CD4-positive, alpha-beta T cell treated with Interleukin-6 at 100 ng/mL for 8 hours (primary cell): ENCODE measurements at places on chromosomes 1 and 21.

DNA sequence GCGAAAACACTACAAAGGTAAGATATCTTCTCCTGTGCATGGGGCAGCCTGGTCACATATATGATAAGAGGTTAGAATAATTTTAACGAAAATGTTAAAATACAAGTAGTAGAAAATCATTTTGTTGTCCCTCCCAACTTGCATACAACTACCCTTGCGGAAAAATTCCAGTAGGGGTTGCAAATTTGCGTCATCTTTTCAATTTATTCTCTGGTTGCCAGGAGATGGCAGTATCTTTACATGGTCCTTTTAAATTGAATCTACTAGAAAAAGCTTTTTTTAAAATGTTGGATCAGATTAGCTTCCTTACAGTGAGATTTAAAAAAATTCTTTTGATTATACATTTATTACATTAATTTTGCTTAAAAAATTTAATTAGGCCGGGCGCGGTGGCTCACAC lies 10.9 kb downstream of the S100PBP start:
- no peak for DNase-seq

DNA sequence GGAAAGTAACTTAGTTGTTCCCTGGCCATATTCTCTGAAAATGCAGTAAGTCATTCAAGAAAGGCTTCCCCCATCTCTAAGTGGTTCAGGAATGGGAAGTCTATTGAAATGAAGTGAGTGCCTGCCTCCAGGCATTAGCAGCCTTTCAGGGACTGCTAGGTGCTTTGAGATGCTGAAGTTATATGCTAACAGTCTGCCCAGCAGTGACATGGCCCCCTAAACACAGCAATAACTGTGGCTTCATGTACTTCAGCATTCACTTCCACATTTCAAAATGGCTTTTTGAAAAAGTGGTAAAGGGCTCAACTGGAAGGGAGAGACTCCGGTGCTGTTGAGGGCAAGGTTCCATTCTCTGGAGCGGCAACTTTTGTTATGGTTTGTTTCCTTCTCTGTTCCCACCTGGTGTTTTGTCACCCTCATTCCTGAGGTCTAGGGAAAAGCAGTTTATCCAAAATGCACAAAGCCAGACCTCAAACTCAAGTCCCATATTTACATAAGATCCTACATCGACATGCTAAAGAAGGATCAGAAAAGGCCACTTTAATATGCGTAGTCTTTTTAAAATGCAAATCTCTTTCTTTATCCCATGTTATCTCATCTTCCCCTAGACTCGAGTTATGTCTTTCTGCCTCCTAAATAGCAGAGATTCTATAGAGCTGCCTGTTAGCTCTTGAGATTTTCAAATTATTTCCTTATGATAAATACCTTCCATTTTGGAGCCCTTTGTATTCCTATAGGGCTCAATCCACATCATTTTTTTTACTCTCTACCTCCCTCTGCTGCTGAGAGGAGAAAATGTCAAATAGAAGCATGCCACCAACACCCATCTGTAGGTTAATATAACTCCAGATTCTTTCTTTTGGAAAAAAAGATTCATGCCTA lies 34.2 kb upstream of the LRRC8C start:
- DNase-seq, result peak; percentile 31

DNA sequence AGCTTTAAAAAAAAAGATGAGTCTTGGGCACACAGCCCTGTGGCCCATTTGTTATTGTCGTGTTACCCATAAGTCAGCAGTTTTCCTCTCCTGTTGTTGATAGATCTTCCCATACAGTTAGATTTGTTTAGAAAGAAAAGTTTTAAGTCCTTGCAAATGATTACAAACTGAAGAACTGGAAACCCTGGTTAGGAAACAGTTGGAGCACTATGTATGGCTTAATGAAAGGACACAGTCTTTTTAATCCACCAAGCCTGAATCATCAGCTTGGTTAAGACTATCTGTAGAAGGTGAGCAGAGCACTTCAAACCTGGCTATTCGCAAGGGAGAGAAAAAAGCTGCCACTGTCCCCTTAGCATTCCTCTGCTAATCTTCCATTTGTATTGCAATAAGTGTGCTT lies 241.0 kb downstream of the DISC1 start:
- DNase-seq, result no peak

GRCh38 chr1:232280910-232281309 lies 349.0 kb downstream of the SIPA1L2 start:
- DNase-seq, result no peak

- no peak for DNase-seq
These were observed 485 bp downstream of the SIPA1L2 start for GRCh38 chr1:232629250-232630046.
